Stimulated activated CD4-positive, alpha-beta T cell treated with anti-CD3 and anti-CD28 coated beads, Interleukin-1b, Interleukin-23, amount 100 ng/mL, for 1 hour (primary cell): ENCODE measurements at places on chromosomes 5 and 9.

- DNase-seq: no peak
These were observed 30.0 kb upstream of the CLINT1 start for GRCh38 chr5:157888814-157889532.

- DNase-seq: no peak
These were observed 72.3 kb downstream of the RASA1 start for GRCh38 chr5:87339986-87340385.

- DNase-seq: no peak
These were observed 59.2 kb downstream of the CDH18 start for GRCh38 chr5:19928562-19929421.

DNA sequence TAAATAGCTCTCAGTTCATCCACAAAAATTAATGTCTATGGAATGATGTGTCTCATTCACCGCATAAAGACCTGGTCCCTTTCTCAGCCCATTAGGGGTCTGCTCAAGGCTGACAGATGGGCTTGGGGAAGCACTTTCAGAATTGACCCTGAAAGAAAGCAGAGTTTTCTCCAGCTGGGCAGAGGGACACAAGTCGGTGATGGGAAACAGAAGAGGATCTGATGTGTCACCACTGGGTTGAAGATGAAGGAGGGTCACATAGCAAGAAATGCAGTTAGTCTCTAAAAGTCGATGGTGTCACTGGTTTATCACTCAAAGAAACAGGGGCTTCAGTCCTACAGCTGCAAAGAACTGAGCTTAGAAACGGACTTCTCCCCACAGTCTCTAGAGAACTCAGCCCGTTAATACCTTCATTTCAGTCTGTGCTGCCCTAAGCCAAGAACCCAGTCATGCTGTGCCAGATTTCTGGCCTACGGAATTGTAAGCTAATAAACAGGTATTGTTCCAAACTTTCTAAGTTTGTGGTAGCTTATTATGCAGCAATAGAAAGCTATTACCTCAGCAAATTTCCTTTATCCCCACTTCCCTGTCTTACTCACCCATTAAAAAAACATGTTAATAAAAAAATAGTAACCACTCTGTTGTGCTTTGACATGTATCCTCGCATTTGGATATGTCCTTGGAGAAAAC lies 64.6 kb downstream of the ADAMTS12 start:
- no peak for DNase-seq

DNA sequence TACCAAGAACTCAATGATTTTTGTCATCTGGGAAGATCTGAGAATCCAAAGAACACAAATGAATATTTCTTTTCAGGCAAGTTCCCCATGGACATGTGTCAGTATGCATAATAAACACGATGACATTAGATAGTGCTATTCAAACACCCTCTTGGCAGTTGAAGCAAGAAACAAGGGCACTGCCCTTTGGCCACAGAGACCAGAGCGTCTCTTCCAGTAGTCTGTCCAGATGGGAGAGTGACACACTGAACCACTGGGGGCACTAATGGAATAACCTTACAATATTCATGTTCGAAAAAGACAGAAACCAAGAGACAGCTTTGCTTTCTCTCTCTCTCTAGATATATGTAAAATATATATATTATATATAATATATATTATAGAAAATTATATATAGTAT lies 301.9 kb downstream of the CTNND2 start:
- DNase-seq: no peak

GRCh38 chr9:126248680-126249079 lies 77.9 kb upstream of the MVB12B start:
- no peak for DNase-seq

GRCh38 chr5:133907075-133907474 lies 61.4 kb downstream of the C5orf15 start:
- no peak for DNase-seq

DNA sequence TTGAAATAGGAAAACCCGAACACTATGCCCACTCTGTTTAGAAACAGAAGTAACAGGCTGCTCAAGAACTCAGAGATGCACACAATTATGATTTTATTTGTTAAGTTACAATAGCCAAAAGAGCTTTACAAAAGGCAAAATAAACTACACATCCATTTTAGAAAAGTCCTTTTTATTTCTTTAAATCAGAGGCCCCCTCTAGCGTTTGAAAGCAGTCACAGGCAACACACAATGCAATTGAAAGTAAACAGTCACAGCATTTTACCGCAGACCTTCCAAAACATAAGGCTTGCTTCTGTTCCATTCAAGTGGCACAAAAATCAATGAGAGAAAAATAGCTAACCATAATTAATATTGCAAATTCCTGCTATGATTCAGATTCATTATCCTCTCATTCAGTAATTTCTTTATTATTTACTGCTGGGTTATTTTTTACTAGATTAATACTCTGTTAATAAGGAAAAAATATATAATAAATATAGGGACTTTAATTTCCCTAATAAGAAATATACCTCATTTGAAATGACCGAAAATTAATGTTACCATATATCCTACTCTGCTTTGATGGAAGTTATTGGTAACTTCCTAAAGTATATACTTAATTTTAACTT lies 78.3 kb downstream of the CEP120 start:
- no peak for DNase-seq

- no peak for DNase-seq
These were observed 184.6 kb downstream of the ACTL7B start for GRCh38 chr9:108671176-108671575.

DNA sequence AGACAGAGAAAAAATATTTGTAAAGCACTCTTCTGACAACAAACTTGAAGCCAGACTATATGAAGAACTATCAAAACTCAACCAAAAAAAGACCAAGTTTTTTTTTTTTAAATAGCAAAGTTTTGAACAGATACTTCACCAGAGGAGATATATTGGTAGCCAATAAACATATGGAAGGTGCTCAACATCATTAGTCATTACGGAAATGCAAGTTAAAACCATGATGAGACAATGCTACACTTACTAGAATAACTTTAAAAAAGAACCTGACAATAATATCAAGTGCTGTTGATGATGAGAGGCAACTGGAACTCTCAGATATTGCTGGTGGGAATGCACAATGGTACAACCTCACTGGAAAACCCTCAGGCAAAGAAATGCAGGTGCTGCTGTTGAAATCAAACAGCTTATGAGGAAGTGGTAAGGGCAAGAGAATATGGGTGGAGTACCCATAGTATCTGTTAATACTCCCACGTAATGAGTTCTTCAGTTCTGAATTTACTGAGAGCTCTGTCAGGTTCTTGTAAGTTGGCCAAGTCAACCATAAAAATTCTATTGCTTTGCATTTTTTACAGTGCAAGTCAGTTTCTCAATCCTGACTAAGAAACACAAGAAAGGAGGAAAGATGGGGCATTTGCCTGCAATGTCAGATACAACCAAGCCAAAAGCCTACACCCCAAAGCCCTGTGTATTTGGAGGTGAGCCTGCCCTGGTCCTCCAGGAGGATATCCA lies 87.3 kb upstream of the GNAQ start:
- no peak for DNase-seq

GRCh38 chr5:28216939-28217360 lies 1178.6 kb upstream of the CDH9 start:
- no peak for DNase-seq

DNA sequence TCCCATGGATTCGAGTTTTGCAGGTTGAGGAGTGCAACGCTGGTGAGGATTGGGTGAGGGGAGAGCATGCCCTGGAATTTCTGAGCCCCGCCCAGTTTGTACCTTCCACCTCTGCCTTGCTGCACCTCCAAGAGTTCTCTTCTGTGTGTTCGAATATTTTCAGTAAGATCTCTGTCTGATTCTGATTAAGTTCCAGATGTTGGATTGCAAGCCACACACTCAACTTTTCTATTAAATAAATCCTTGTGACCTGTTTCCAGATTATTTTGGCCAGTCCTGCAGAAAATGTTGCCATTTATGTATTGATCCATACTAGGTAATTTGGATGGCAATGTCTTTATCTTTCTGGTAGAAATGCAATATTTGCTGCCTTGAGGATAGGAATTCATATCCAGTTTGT lies 54.1 kb downstream of the IL31RA start:
- DNase-seq: no peak

DNA sequence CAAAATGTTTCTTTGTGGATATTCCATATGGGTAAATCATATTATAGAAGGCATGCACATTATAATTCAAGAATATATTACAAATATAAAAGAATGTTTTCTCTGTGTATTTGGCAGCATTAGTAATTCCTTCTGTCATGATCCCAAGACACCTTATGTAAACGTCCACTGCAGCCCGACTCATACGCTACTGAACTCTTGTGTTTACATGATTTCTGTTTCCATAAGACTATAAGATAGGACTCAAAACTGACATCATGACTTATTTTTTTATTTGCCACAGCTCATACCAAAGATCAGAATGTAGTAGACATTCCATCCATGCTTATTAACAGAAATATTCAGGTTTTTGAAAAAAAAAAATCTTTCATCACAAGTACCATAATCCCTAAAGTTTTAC lies 234.1 kb downstream of the AP3B1 start:
- DNase-seq: no peak

DNA sequence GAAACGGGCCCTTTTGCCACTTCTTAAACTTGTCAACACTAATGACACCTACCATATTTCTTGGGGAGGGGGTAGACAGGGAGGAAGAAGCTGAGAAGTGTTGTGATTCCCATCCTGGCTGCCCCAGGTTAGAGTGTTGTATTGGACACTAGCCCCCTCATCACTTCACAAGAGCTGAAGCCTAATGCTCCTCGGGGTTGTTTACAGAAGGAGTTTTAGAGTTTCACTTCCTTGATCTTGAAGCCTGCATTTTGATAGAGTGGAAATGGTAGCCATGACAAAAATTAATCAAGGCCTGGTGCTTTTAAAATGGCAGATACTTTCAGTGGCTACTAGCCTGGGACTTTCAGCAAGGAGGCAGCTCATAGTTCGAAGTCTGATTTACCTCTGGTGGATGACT lies 11.0 kb upstream of the FAM120AOS start:
- DNase-seq: no peak

- DNase-seq: no peak
These were observed 7.6 kb downstream of the CTNNAL1 start for GRCh38 chr9:109005678-109006077.

DNA sequence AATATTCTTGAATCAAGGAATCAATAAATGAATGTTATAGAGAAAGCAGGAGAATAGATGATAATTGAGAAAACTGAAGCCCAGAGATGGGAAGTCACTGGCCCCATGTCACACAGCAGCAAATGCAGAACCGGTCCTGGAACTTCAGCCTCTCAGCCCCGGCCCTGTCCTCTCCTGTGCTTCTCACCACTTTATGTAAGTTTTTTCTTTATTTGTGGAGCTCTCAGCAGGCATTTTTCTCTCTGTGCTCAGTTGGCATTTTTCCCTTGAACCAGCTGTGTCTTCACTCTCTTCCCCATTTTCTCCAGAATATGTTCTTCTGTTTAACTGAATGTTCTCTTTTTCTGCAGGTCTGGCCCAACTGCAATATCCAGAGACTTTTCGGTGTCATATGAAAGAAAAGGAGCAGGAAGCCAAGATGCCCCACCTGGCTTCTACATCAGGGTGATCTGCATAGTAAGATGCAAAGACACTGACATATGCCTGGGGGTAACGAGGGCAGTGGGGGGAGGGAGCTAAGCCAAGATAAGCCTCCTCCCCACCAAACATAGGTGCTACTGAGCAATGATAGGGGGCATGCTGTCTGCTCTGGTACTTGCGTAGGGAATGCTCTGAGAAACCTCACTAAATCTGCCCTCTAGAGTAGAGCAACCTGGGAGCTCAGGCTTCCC lies 12.8 kb upstream of the LCP2 start:
- no peak for DNase-seq

DNA sequence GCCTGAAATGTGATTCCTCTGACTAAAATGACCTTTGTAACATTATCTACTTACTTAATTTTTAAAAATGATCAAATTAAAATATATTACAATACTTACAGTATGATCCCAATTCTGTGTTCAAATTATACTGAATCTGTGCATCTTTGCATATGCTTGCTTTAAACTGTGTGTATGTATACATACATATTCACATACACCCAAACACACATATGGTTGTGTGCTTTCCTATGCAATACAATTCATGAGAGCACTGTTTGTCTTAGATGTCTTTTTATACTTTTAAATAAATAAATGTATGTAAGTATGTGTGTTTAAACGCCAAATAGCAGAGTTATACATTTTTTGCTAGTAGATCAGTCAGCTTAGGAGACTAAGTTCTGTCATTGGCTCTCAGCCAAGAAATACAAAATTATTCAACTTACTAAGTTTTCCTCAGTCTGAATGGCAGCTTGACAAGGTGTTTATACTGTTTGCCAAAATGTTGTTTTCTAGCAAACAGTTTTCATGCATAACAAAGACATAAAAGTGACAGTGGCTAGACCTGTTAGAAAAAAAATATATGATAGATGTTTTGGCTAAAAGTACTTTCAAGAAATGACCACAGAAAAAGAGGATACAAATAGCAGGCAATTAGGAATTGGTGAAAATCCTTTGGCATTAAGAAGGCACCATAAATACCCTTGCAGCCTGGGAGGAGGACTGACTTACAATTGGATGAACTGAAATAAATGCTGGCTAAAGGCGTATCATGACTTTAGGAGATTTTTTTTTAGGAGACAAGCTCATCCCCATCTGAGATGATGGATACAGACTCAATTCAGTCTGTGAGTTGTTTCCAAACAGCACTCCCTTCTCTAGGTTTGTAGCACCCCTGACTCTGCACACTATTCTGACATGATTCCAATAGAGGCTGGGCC lies 7.9 kb downstream of the TICAM2 start:
- no peak for DNase-seq

DNA sequence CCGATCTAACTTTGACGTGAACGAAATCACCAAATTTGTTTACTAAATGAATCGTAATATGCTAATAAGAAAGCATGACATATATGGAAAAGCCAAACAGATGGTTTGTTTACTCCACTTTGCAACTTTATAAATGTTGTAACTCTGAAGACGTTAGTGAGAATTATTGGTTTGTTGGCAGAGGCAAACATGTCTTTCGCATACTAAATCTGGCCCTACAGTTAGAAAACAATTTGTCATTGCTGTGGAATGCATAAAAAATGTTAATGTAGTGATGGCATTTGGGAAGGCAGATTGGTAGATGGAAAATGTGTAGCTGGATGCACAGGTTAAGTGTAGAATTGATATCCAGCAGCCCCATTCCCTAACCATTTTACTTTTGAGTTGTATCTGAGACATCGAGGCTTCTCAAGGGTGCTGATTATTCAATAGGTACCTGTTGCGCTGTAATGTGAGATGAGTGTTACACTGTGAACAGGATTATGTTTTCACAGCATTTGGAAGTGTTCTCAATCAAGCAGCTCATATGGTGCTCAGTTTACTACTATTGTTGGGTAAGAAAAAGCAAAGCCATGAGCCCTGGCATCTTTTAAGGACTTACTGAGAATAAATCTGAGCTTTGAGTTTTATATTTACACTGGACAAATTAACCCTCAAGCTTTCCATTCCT lies 444.8 kb downstream of the BNC2 start:
- no peak for DNase-seq

- DNase-seq: no peak
These were observed 2.8 kb upstream of the PTPDC1 start for GRCh38 chr9:94081435-94081834.

- no peak for DNase-seq
These were observed 27.7 kb upstream of the PAX5 start for GRCh38 chr9:37061768-37062167.
